HAP-1 (cell line): ENCODE measurements at places on chromosomes 3 and 15.

DNA sequence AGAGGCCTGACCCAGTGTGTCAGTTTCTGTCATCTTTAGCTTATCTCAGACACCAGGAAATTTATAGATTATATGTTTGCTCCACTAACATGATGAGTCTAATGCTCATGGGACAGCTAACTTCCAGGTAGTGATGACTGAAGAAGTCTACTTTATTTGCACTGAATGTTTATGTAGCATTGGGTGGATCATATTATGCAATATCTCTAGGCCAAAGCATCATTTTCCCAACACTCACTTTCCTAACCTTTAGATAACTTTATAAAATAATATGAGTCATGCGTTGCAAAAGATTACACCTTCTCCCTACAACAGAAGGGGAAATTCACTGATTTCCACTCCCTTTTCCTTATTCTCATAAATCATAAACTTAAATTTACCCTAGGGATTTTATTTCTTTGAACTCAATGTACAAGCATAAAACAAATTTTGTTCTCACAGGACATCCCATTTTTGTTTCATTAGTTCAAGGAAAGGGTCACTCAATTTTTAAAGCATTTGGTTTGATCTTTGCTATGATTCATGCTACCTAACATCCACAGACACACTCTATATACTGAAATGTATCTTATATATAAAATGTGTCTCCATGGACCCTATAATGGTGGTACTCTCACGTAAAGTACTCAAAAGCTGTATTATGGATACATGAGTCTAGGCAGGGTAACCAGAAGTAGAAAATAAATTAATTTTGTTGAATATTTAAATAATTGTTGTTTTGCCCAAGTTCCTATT is 225.2 kb downstream of the WDR72 start:
- DNase-seq, result no peak

- DNase-seq, result no peak
Measured at GRCh38 chr3:149004622-149005021, 13.3 kb downstream of the GYG1 start.

DNA sequence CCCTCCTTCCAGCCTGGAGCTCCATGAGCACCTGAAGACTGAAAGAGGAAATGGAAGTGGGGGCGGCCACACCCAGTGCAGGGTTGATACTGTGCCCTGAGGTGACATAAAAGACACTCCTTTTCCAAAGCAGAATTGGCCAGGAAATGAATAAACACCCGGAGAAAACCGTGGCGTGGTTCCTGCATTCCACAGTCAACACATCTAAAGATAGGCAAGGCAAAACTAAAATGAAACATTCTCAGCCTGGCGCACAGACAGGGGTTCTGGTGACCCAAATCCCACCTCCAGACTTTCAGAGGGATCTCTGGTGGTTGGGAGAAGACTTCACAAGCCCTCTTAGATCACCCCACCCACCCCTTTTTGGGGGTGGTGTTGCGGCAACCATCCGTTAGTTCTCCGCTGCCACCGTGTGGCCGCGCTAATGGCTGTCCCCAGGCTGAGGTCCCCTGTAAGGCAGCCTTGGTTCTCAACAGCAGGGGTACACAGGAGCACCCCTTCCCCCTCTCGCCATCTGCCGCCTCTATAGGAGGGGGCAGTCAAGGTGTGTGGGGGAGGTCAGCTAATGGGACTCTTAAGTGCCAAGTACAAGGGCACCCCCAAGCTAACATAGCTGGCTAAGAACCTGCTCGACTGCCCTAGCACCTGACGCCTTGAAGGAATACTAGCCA is 2.5 kb upstream of the MST1R start:
- peak; percentile 41 for DNase-seq

- DNase-seq, result no peak
Measured at GRCh38 chr15:86849558-86850285, 770.1 kb downstream of the AGBL1 start.

- DNase-seq, result peak; percentile 75
Measured at GRCh38 chr3:149936812-149937230, 33.9 kb downstream of the PFN2 start.

DNA sequence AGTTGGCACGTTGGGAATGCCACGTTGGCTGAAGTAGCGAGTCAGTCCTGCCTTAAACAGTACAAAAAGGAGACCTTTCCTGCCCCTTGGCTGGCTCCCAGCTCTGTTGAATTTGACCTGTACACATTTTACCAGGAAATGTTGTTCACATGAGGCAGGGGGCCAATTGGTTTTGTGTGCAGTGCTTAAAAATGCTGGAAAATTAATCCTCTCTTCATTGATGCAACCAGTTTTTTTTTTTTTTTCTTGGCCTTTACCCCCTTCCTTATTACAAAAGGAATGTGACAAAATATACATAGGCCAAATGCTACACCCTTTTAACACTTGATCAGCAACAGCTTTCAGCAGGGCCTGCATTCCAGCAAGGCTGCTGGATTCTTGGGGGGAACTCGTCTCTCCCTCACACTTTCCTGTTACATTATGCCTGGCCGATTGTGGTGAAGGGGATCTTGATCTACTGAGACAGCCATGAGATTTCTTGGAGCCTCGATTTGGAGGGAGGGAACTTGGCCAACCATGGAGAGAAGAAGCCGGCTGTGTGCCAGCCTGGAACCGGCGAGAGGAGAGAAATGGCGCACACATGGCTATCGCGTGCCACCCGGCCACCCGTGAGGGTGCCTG is 93.1 kb downstream of the DNASE1L3 start:
- no peak for DNase-seq

DNA sequence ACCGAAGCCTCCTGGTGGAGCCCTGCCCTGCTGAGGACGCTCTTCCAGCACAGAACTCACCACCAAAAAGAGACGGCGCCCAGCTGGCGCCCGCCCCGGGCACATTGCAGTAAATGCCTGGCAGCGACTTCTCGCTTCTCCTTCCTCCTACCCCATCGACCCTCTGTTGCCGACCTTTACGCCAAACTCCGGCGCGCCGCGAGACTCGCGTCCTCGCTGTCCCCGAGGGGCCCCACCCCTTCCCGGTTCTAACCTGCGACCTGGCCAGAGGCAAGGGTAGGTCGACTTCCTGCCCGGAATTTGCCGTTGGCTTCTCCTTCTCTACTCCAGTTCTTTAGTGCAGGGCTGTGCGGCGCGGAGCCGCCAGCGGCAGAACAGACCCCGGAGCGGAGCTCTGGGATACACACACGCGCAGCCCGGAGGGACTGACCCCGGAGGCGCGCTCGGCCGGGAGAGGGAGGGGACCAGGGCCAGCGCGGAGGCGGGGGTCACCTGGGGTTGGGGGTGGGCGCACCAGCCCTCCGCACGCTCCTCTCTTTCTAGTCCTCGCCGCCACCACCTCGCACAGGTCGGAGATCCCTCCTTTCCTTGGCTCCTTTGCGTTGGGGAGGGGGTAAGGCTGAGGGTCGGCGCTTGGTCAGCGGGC is 226.6 kb upstream of the AZI2 start:
- no peak for DNase-seq

GRCh38 chr3:99644746-99645145 is 6.4 kb downstream of the COL8A1 start:
- no peak for DNase-seq

- DNase-seq, result no peak
Measured at GRCh38 chr3:16383864-16384263, 118.9 kb downstream of the OXNAD1 start.

GRCh38 chr3:149314807-149315578 is 18.4 kb downstream of the TM4SF18 start:
- no peak for DNase-seq
